Activated T-cell treated with anti-CD3 and anti-CD28 coated beads, Interleukin-2, amount 50 U/mL, for 4 hours (primary cell): ENCODE measurements at places on chromosomes 4 and X.
A peak's percentile ranks its signal among the peaks of the same experiment; 100 is the strongest.

DNA sequence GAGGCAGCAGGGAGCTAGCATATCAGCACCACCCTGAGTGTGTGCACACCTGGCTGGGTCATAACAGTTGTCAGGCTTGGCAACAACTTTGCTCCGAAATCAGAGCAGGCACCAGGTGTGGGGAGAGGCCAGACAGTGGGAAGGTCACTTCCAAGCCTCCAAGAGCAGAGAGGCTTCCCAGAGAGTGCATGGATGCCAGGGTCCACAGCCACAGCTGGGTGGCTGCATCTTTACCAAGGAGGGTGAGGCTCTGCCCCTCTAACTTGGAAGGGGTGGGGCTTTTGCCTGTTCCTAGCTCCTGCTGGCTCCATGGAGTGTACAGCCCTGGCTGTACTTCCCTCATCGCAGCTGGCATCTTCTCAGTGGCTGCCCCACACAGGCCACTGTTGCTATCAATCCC is 322.4 kb downstream of the CCSER1 start:
- DNase-seq = no peak

DNA sequence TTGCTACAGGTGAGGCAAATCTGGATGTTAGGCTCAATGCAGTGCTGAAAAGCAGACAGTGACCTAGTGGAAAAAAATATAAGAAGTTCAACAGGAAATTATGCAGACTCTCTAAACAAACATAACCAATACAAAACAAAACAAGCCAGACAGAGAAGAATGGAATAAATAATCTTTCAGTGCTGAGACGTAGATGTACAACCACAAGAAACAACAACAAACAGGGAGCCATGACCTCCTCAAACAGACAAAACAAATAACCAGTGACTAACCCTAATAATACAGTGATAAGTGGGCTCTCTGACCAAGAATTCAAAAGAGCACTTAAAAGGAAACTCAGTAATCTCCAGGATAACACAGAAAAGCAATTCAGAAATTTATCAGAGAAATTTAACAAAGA is 239.3 kb downstream of the SLC39A8 start:
- no peak for DNase-seq

DNA sequence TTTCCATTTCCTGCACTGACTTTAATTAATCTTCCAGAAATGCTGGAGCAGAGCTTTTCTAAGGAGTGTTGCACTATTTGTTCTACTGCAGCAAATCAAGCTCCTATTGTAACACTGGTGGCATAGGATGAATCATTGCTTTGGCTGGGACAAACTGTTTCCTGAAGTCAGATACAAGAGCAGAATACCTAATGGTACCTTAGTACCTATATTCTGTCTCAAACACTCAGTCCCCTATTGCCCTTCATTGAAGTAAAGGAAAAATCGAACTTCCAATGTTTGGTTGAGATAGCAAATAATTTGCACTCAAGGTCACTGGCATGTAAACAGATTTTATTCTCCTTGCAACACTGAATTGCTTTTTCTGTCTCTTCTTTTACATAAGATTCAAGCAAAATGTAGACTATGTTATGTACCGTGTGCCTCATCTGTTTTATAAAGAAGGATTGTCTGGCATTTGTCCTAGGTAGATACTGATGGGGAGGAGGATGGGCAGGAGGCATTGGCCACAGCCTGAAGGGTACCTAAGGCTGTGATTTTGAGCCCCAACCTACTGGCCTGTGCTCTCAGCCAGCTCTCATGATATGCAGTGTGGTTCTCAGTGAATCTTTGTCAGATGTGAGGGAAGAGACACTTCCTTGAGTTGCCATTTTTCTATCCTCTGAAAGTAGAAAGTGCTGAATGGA is 141.6 kb downstream of the AASDH start:
- DNase-seq = no peak

DNA sequence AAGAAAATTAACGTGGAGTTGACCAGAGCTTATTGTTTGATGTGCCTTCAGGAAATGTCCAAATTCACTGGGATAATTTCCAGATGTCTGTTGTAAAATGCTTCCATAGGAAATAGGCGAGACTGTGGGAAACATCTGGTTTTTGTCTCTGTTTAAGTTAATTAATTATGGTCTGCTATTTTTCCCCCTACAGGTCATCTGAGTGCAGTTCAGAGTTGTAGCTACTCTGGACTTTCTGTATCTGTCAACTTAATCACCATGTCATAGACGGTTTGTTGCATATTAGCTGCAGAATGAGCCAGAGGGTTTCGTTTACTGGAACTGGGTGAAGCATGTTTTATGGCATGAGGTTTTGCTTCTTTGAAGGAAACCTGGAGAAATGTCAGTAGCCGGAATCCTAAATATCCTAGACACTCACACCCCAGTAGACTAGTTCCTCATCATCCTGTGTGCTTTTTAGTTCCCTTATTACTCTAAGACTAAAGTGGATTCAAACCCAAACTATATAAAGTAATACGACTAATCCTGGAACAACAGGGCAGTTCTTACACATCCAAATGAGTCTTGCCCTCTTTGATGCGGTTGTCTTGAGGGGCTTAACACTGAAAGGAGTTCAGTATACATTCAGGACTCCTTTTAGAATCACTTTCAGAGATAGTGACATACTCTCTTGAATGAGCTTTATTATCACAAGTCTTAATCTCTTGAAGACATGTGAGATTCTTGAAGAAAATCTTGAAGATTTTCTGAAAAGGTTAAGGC is 62.5 kb downstream of the PPEF1 start:
- no peak for DNase-seq

GRCh38 chr4:71992571-71993312 is 39.1 kb upstream of the NPFFR2 start:
- no peak for DNase-seq

DNA sequence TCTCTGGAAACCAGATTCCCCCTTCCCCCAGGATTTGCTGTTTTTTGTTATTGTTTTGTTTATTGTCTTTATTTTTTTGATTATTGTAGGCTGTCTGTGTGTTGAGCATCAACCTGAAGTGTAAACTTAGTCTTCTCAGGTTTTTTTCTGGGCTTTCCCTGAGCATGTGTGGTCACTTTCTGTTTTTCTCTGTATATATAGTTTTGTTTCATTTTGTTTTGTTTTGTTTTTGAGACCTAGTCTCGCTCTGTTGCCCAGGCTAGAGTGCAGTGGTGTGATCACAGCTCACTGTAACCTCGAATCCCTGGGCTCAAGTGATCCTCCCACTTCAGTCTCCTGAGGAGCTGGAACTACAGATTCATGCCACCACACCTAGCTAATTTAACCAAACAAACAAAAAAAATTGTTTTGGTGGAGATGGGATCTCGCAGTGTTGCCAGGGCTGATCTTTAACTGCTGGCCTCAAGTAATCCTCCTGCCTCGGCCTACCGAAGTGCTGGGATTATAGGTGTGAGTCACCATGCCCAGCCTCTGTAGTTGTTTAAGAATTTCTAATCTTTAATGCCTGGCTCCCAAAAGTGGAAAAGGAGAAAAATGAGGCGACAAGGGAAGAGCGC is 9.1 kb downstream of the IL13RA1 start:
- no peak for DNase-seq

DNA sequence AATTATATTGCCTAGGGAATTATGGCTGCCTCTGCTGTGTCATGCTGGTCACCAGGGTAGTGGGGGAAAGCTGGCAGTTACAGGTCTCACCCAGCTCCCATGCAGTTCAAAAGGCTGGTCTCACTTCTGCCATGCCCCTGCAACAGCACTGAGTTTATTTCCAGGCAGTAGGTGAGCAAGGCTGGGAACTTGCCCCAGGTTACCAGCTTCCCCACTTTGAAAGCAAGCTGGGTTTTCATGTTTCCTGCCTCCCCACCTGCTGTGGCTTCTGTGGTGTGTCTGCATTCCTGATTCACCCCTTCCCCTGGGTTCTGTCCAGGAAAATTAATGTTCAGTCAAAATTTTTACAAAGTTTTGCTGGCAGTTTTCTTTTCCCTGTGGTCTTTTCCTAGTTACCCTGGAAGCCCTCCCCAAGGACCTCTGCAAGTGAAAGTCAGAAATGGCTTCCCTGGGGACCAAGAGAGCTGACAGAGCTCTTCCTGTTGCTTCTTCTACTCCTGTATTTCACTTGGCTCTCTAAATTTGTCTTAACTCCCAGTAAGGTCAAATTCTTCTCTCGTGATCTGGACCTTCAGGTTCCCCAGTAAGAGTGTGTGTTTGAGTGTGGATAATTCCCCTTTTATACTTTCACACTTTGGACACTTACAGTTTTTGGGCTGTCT is 58.5 kb upstream of the AGTR2 start:
- DNase-seq = no peak

GRCh38 chr4:42480717-42481116 is 83.4 kb downstream of the SHISA3 start:
- DNase-seq = no peak

- no peak for DNase-seq
These were observed 893.7 kb upstream of the SLIT2 start for GRCh38 chr4:19358015-19358414.

GRCh38 chr4:41526628-41527027 is 11.3 kb upstream of the LIMCH1 start:
- no peak for DNase-seq

- DNase-seq = no peak
These were observed 99.1 kb downstream of the AFF1 start for GRCh38 chr4:87033902-87034301.

GRCh38 chr4:122707497-122707896 is 25.0 kb upstream of the BBS12 start:
- no peak for DNase-seq

GRCh38 chr4:111506706-111507105 is 638.5 kb upstream of the FAM241A start:
- DNase-seq = no peak

- no peak for DNase-seq
These were observed 348.7 kb downstream of the BMPR1B start for GRCh38 chr4:95106408-95106928.

DNA sequence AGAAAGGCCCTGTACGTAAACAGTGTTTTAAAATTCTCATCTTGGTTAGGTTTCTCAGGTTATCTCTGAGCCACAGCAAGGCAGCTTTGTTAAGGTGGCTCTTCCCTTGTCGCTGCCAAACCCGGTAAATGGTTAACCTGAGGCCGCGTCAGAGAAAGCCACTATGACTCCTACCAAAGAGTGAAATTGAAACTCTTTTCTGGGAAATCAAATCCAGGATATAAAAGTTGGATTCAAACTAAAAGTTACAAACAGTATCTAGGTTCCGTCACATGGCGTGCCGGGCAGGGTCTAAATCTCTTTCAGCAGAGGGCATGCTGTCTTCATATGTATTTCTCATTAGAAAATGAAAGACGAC is 433 bp downstream of the MMAA start:
- peak; percentile 45 for DNase-seq

DNA sequence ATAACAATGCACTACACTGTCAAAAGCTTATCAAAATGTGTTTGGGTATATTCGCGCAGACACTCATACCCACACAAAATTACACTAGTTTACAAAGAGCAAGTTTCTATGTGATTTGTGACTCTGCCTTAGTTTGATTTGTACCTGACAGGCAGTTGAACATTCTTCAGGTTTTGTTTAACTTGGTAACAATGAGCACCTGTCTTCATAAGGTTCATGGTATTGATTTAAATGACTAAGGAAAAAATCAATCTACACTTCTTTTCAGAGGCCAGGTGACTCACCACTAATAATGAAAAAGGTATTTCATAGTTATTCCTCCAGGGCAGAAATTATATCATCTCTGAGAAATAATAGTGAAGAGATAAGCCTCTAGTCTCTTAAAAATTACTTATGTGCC is 1114.6 kb upstream of the AGA start:
- DNase-seq = no peak

DNA sequence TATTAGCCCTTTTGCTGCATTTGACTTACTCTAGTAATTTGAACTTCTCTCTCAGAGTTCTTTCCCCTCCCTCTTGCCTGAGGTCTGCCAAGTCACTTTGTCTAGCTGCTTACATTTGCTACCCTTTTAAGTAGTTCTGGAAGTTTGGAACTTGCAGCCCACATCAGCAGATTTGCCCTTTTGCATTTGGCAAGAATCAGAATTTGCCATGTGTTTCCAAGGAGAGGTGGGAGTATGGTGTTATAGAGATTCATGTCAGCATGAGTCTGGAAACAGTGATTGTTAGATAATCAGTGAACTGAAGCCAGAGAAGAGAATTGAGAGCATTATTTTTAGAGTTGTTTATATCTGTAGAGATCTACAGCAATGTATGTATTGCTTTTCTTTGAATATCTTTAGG is 52.1 kb downstream of the KLHL34 start:
- DNase-seq = no peak

GRCh38 chr4:143021384-143021783 is 163.3 kb upstream of the USP38 start:
- no peak for DNase-seq

GRCh38 chr4:177427192-177427591 is 15.0 kb downstream of the AGA start:
- no peak for DNase-seq
